CD4-positive, alpha-beta T cell treated with Interleukin-6 at 100 ng/mL for 8 hours (primary cell): ENCODE measurements at places on chromosomes 2 and 18.

GRCh38 chr18:35174093-35174731, 66.6 kb upstream of the ZNF397 start:
- DNase-seq: no peak

- DNase-seq: no peak
These were observed 677.6 kb downstream of the IRS1 start for GRCh38 chr2:226122041-226122440.

GRCh38 chr2:201786471-201786870, 5.7 kb upstream of the ALS2 start:
- DNase-seq: no peak

GRCh38 chr2:30883822-30884221, 76.6 kb upstream of the CAPN13 start:
- no peak for DNase-seq

DNA sequence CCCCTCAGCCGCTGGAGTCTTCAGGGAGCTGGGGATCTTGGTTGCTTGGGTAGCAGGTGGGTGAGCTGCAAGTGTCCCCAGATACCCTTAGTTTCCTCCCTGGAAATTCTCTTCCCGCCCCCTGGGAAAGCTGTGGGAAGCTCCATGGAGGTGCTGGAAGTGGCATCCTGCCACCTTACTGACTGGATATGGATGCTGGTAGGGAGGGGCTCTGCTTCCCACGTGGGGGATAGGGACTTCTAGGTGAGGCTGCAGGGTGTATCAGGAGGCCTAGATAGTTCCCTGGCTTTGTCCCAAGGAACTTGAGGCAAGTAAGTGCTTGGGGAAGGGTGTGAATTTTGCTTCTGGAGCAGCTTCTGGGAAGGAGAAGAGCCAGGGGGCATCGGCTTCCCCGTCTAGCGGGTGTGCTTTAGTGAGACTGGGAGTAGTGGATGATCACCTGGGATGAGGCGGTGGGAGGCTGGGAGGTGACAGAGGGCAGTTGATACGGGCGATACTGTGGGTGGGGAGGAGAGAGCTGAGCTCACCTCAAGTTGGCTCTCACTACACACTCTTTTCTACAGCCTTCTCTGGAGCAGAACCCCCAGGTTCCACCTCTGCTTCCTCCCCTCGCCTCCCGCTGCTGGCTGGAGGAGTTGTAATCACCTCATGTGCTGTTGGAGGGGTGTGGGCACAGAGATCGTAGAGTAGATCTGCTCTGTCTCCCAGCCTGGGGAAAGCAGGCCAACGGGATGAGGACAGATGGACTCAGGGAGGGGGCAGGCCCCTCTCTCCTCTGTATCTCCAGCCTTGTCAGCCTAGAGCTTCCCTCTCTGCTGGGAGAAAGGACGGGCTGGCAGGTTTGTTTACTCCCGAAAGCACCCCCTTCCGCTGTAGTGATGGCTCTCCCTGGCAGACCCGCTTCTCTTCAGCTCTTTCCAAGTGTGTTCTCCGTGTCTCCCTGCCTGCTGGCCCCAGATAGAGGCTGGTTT, 19.8 kb downstream of the TET3 start:
- DNase-seq: no peak

- DNase-seq: no peak
These were observed 67.3 kb downstream of the GORASP2 start for GRCh38 chr2:170996316-170996715.

DNA sequence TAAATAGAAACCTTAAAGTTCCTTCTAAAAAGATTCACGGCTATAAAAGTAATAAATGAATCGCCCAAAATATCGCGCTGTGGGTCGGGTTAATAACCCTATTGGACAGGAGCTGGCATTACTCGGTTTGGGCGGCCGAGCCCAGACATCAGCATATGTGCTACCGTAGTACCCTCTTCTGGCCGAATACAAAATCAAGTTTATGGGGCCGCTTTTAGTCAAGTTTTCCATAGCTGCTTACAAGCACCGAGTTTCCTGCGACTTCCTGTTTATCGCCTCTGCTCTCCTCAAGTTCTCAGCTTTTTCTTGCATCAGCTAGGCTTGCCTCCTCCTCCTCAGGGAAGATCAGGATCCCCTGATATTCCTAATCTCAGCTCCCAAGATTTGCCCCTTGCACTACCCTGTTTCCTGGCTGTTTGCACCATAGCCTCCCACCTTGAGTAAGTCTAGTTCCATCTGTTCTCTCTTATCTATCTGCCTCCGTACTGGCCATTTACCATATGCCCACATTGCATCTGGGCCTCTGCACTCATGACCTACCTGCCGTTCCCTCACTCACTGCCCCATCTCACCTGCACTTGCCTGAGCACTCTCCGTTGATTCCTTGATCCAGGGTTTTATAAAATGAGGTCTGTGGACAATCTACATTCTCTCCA, 56.1 kb downstream of the SLC35F5 start:
- DNase-seq: peak; percentile 42

DNA sequence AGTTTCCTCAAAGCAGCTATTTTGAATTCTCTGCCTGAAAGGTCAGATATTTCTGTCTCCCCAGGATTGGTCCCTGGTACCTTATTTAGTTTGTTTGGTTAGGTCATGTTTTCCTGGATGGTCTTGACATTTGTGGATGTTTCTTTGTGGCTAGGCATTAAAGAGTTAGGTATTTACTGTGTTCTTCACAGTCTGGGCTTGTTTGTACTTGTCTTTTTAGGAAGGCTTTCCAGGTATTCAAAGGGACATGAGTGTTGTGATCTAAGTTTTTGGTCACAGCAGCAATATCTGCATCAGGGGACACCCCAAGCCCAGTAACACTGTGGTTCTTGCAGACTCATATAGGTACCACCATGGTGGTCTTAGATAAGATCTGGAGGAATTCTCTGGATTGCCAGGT, 11.8 kb downstream of the MYO3B start:
- no peak for DNase-seq

GRCh38 chr2:191316246-191316994, 71.2 kb downstream of the MYO1B start:
- no peak for DNase-seq

DNA sequence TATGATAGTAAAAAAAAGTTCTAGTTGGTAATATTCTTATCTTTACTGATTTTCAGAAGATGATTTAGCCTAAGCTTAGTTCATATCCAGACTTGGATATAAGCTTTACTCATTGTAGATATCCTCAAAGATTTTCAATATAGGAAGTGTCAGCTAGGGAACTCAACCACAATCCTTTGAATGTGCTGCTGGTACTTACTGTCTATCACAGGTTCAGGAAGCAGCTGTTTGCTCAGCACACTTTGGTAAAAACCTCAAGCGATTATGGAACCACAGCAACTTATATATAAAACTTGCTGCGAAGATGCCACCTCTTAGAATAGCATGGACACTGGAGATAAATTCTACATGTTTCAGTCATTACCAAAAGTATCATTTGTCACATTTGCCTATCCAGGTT, 60.1 kb upstream of the TNFRSF11A start:
- DNase-seq: no peak

- no peak for DNase-seq
These were observed 83.5 kb downstream of the EIPR1 start for GRCh38 chr2:3294069-3294468.

GRCh38 chr2:148642891-148643416, 1.6 kb upstream of the EPC2 start:
- no peak for DNase-seq

- no peak for DNase-seq
These were observed 33.2 kb downstream of the SNED1 start for GRCh38 chr2:241031436-241032165.

DNA sequence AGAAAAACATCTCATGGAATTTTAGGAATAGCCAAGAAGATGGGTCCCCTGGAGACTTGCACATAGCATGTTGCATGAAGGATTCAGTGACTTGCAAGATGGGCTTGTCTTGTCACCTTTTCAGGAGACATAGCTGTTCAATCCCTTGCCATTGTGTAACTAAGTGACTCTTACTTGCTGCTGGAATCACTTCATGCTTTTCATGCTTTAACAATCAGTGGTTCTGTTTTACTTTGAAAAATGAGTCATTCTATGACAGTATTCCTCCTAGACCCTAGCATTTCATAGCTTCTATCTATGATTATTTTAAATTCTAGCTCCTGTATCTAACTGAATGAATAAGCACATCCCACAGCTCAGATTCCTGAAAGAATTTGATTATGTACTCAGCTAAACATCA, 2.8 kb downstream of the KYNU start:
- DNase-seq: no peak

DNA sequence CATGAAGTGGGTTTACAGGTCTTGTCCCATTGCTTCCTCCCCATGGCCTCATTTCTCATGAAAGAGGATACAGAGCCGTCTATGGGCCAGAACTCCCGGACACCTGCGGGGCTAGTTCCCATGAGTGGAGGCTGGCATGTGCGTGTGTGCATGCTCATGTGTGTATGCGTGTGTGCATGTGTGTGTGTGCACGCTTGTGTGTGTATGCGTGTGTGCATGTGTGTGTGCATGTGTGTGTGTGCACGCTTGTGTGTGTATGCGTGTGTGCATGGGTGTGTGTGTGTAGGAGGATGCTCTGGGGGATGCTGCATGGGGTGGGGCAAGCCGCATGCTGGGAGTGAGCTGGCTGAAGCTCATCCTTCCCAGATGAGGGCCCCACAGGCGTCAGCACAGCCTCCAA, 20.8 kb downstream of the INHBB start:
- DNase-seq: no peak

DNA sequence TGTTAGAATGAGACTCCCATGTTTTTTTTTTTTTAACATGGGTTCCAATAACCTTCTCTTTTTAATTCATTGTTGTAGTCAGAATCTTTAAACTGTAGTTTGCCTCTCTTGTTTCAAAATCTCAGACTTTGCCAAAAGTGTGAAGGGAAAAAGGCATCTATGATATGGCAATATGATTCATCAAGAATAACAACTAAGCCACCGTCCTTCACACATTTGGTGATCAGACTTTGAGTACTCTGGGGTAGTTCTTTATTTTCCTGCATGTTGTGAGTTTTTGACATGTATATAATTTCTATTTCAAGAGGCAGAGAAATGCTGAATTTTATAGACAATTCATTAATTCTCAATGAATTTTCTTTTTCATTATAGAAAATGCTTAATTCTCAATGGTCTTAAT, 53.5 kb upstream of the CERS6 start:
- no peak for DNase-seq

- DNase-seq: no peak
These were observed 126.5 kb downstream of the ZNF407 start for GRCh38 chr18:74724186-74724585.

DNA sequence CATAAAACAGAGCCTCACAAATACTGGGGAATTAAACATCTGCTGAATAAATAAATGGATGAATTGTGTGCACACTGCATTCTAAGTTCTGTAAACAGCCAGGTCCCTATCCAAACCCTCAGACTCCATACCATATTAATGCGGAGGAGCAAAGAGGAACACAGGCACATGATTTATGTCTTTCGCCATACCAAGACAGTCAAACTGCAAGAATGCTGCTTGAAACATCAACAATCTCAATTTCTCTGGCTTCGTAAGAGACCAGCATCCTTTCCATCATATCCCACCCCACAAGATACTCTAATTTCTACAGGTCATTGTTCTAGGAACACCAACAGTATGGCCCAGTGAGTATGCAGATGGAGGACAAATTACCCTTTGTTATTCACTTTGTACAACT, 15.0 kb downstream of the KANSL3 start:
- DNase-seq: no peak

GRCh38 chr2:191545361-191545760, 132.6 kb upstream of the NABP1 start:
- no peak for DNase-seq

GRCh38 chr2:188997263-188997662, 23.1 kb downstream of the COL3A1 start:
- DNase-seq: no peak

DNA sequence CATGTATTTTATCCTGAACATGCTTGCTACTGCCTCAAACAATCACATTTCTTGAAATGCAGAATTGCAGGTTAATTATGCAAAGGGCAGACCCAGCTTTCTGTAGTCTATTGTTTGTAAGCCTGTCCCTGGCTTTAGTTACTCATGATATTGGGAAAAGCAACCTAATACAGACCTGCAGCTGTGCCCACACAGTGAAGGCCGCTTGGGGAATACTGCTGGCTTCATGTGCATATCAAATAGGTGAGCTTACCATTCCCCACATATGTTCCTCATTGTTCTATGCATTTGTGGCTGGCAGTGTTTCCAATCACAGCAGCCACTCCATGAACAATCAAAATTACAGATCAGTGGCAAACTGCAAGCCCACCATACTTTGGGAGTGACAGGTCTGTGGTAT, 186.3 kb downstream of the TMEM163 start:
- no peak for DNase-seq

- no peak for DNase-seq
These were observed 728 bp downstream of the AUP1 start for GRCh38 chr2:74528600-74529356.

DNA sequence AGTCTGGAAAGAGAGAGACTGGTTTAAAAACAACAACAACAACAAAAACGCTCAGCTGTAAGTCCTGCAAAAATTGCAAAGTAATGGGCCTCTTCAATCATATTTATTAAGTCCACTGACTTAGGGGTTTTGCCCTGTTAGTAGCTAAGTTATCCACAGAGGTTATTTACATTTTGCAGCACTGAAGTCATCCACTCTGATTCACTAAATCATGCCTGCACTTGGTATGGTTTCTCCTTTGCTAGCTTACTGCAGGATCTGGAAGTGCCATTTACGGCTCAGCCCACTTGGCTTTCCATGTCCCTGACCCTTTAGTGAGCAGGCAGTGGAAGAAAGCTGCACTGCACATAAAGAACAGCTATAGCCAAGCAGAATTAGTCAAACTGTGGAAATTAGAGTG, 484.4 kb downstream of the NRXN1 start:
- DNase-seq: no peak

DNA sequence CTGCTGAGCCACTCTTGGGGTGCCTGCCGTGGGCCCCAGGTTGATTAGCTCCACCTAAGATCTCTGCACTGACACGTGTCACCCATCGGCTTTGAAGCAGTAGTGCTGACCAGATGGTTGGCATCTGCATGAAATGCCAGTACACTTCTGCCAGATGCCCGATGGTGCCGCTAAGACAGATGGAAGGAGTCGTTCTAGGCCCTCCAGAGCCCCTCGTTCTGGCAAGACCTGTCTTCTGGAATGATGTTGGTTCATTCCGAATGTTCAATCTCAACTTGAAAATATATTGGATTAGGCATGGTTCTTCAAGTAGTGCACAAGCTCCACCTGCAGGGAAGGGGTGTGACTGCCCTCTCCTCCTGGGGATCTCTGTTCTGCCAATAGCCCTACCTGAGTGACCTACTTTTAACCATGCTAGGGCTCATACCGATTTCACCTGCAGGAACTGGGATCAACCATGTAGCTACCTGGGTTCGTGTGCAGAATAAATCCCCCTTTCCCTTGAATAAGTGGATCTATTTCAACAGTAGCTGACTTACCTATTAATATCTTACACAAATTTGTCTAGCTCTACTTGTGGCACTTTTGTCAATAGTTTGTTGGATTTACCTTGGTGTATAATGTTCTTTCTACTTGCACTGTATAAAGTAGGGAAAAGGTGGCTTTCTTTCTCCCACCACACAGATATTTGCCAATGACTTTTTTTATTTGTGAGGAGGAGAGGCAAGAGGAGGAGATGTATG, 342.6 kb downstream of the CTNNA2 start:
- no peak for DNase-seq

- DNase-seq: no peak
These were observed 37.6 kb upstream of the ACKR3 start for GRCh38 chr2:236531996-236532395.
